ENCODE measurements at places on chromosomes 6 and 20. TPM values are rescaled to one million over a fixed set of nuclear protein-coding genes. Genes with fewer than 3 reads are reported as not detected.

Gene DPPA5
- not detected for total RNA-seq

Gene PMEPA1
- 8.1 TPM for total RNA-seq

Gene RIMS4
- total RNA-seq: not detected

Gene TSHZ2
- 30.2 TPM for total RNA-seq

Gene FAM162B
- total RNA-seq: not detected

Gene RBM24
- total RNA-seq: not detected

Gene SLC26A8
- 0.09 TPM for total RNA-seq

Gene PXDC1
- total RNA-seq: 0.52 TPM

- H3K27me3 ChIP-seq: no peaks in the 10 kb centered on the region
- no peak for DNase-seq
- no peak overlapping the region for H3K27ac ChIP-seq
- H3K4me1 ChIP-seq: no peaks in the 10 kb centered on the region
- H3K36me3 ChIP-seq: no peaks in the 10 kb centered on the region
These were observed 728 bp downstream of the FUT9 start for GRCh38 chr6:96016334-96017069.

DNA sequence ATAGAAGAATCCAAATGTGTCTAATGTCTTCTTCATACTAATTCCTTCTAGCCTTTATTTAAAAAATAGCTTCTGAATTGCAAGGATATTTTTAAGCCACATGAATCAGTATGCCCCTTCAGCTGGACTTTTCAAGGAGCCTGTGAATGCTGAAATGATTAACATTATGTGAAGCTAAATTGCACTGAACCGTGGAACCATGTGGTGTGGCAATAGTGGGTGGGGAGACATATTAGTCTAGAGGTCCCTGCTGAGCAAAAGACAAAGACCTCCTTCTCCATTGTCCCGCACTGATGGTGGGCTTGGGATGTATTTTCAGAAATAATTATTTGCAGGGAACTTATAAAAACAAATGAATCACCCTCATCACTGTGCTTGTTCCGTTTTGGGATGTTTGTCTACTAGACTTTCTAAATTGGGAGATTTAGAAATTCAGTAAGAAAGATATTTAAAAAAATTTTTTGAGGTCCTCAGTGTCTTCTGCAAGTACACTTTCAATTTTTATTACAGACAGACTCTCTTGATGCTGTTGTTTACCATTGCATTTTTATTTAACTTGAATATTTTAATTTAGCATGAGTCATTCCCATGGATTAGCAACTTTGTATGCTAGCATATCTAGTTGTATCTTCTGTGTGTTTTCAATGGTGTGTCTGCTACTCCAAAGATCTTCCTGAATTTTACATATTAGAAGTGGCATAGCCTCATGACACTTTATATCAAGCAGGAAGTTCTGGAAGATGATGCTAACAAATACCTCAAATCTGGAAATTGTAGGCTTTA, 238.1 kb downstream of the LAMA2 start:
- no peak overlapping the region for H3K27ac ChIP-seq
- H3K4me3 ChIP-seq: no peak overlapping the region
- no peaks in the 10 kb centered on the region for H3K36me3 ChIP-seq
- no peaks in the 10 kb centered on the region for H3K27me3 ChIP-seq

GRCh38 chr20:47612670-47613069, 111.0 kb downstream of the NCOA3 start:
- no peaks in the 10 kb centered on the region for H3K27me3 ChIP-seq
- H3K4me1 ChIP-seq: peaks cover 42% of the 10 kb centered on the region
- no peak overlapping the region for H3K4me3 ChIP-seq

DNA sequence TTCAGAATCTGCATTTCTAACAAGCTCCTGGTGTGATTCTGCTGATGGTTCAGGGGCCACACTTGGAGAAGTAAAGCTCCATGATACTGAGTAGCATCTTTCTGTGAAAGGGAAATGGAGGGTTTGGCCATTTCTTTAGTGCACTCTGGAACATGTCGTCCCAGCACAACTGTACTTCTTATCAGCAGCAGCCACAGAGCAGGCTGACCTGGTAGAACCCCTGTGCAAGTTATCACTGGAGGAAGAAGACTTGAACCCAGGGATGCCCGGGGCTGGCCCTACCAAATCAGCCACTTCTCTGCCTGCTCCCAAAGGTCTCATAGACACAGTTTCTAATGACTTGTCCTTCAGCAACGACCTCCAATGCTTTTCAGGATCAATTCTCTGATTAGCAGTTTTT, 354.7 kb upstream of the PLCB4 start:
- no peak for DNase-seq
- H3K4me3 ChIP-seq: no peak overlapping the region
- H3K36me3 ChIP-seq: no peaks in the 10 kb centered on the region
- no peaks in the 10 kb centered on the region for H3K27me3 ChIP-seq
- H3K4me1 ChIP-seq: no peaks in the 10 kb centered on the region

GRCh38 chr6:4653141-4653540, 123.1 kb upstream of the CDYL start:
- no peaks in the 10 kb centered on the region for H3K36me3 ChIP-seq
- H3K4me1 ChIP-seq: no peaks in the 10 kb centered on the region
- no peak for DNase-seq
- no peak overlapping the region for H3K27ac ChIP-seq
- peaks cover under 1% of the 10 kb centered on the region for H3K27me3 ChIP-seq
- no peak overlapping the region for H3K4me3 ChIP-seq

DNA sequence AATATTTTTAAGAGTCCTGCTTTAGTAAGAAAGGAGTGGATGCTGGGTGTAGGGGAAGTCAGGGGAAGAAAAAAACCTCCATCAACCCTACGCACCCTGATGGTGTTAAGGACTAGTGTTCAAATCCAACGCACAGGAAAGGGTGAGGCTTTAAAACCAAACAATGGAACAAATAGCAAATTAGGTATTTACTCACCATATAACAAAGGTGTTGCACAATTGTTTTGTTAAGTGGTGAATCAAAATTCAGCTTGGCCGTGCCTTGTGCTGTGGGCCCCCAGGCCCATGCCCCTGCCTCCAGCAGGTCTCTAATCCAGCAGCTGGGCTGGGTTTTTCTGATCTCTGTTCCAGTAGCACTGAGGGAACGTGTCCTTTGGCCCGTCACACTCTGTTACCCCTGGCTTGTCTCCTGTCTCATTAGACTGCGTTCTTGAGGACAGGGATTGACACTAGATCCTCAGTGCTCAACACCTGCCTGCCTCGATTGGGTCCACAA, 11.8 kb downstream of the FAM83D start:
- DNase-seq: no peak
- no peaks in the 10 kb centered on the region for H3K36me3 ChIP-seq
- H3K27ac ChIP-seq: no peak overlapping the region
- H3K27me3 ChIP-seq: no peaks in the 10 kb centered on the region
- no peaks in the 10 kb centered on the region for H3K4me1 ChIP-seq

DNA sequence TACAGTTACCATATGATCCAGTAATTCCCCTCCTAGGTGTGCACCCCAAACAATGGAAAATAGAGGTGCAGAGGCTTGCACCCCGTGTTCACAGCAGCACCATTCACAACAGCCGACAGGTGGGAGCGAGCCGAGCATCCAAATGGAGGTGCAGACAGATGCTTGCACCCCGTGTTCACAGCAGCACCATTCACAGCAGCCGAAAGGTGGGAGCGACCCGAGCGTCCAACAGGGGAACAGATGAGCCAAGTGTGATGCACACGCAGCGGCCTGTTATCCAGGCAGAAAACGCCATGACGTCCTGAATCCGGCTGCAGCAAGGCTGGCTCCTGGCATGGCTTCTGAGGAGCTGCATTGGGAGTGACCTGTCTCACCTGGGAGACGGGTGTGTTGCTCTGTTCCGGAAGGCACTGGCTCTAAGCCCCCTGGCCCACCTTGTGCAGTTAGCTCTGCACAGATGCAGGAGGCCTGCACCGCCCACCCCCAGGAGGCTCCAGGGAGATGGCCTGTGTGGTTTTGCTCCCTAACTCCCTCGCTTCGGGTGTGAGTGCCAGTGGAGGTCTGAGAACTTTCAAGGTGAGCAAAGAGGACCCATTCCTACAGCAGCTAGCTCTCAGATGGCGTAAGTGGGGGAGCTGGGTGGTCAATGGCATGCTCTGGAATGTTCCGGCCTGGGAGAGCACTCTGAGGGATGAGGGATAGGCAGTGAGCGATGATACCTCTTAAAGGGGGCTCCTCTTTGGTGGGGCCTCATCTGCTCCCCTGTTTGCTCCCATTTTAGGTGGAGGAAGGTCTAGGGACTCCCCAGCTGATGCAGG, 47.8 kb upstream of the FRMD1 start:
- no peak for DNase-seq
- H3K27ac ChIP-seq: no peak overlapping the region
- no peaks in the 10 kb centered on the region for H3K4me1 ChIP-seq
- H3K27me3 ChIP-seq: no peaks in the 10 kb centered on the region

- H3K4me1 ChIP-seq: peaks cover 6% of the 10 kb centered on the region
- H3K36me3 ChIP-seq: no peaks in the 10 kb centered on the region
- DNase-seq: no peak
- peaks cover 6% of the 10 kb centered on the region for H3K27me3 ChIP-seq
- no peak overlapping the region for H3K4me3 ChIP-seq
- no peak overlapping the region for H3K27ac ChIP-seq
These were observed 1.6 kb downstream of the KCNG1 start for GRCh38 chr20:51021067-51022025.

DNA sequence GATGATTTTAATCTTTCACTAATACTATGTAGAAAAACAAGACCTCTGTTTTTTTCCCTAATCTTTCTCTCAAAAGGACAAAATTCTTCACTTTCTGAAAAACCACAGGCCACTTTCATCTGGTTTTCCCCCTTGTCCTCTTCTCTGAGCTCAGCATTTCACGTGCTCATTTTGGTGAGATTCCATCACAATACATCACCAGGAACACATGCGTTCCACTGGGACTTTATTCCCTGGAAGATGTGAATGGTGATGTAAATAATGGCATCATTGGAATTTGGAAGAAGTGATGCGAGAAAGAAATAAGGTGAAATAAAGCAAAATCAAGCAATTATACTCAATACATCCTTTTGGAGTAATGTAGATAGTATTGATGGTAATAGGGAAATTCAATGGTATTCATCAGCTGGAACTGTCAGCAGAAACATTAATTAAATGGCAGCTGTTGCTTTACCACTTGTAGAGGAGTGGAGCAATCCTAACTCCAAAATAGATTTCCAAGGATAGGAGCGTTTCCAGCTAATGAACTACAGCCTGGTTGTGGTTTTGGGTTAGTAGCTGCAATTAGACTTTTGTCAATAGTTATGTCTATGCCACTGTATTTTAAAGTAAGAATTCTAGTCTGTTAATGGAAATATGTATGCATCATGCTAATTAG, 11.5 kb downstream of the FILIP1 start:
- no peak for DNase-seq
- no peaks in the 10 kb centered on the region for H3K4me1 ChIP-seq
- H3K36me3 ChIP-seq: no peaks in the 10 kb centered on the region

DNA sequence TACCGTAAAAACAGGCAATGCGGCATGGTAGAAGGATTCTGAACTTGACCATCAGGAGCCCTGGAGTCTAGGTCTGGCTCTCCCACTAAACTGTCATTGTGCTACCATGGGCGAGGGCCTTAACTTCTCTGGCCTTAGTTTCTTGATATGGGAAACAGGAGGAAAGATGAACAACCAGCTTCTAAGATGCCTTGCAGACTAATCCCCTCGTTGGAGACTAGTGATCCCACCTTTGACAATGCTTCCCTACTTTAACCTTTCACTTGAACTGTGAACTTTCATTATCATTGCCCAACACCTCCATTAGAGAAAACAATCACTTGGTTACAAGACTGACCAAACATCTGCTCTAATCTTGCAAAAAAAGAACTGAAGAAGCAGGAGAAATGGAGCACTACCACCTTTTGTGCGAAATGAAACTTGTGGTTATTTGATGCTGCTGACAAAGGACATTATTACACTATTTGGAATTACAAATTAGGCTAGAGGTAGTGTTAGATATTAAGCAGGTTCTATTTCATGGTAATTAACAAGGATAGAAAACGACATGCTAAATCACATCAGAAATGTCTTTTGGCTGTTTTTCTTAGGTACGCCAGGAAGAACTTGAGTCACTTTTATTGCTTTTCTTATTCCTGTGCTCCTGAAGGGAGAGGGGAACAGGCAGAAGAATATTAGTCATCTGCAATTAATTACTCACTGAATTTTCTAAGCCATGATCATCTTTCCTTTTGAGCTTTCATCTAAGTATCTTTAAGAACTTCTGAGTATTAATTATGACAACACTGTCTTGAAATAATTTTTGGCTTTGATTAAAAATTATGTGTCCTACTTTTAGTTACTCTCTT, 39.1 kb upstream of the ARHGAP18 start:
- peaks cover 53% of the 10 kb centered on the region for H3K4me1 ChIP-seq
- H3K27me3 ChIP-seq: no peaks in the 10 kb centered on the region
- H3K36me3 ChIP-seq: no peaks in the 10 kb centered on the region
- no peak for DNase-seq
- H3K27ac ChIP-seq: peak overlapping the region; percentile 59

DNA sequence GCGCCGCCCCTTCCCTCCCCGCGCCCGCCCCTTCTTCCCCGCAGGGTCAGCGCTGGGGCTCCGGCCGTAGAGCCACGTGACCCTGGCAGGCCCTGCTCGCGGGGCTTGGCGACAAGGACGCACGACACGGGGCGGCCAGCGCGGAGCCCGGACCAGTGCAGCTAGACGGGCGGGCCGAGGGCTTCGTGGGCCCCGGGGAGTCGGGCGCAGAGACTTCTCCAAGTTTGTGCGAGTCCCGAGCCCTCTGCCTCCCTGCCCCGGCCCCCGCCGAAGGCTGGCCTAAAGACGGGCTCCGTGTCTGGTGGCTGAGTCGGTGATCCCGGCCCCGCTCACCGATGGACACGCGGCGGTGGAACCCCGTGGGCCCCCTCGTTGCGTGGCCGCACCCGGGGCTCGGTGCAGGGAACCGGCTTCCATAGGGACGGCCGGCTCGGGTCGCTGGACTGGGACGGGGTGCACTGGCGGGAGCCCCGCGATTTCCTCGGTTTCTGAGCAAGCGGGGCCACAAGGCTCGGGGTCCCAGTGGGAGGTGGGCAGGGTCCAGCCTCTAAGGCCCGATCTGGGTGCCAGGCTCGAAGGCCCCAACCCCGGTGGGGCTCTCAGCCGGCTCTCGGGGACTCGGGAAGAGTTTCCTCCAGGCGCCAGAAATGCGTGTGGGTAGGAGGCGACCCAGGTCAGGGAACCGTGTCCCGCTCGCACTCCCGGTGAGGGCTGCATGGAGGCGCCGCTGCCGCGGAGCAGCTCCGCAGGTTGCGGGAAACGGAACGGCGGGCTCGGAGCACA, 452 bp upstream of the GATA5 start:
- no peak overlapping the region for H3K27ac ChIP-seq
- no peak for DNase-seq
- H3K4me3 ChIP-seq: no peak overlapping the region
- peaks cover 11% of the 10 kb centered on the region for H3K27me3 ChIP-seq

- no peaks in the 10 kb centered on the region for H3K27me3 ChIP-seq
- H3K27ac ChIP-seq: no peak overlapping the region
- DNase-seq: no peak
- H3K36me3 ChIP-seq: no peaks in the 10 kb centered on the region
These were observed 675.7 kb upstream of the AGPAT4 start for GRCh38 chr6:161949531-161949930.

Data from CD4-positive, alpha-beta memory T cell (primary cell).